Hematopoietic multipotent progenitor cell treated with erythropoietin and hydrocortisone succinate and interleukin-3 and kit ligand, for 17 days (in vitro differentiated cells): ENCODE measurements at places on chromosomes 1 and 21.

DNA sequence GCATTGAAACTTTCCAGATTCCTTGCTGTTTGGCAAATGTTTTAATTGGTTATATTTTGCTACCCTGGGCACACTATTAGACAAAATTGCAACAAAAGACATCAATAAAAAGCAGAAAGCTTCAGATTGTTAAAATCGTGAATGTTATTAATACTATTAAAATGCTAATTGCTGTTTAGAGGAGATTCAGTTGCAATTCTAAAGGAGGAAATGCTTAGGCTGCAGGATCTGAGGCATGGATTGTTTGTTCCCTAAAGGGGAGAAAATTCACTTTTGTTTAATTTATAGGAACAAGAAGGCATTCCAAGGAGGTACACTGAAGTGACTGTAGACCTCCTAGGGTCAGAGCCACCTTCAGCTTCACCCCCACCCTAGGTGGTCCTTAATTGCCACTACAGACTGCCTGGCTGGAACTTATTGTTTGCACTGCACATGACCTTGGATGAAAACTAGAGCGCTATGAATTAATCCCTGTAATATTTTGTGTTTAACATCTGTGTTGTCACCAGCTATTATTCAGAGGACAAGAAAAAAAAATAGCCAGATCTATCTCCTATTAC, 1266.9 kb upstream of the ADGRL2 start:
- no peak for DNase-seq

GRCh38 chr1:151547119-151547899, 7.2 kb downstream of the TUFT1 start:
- DNase-seq = peak; percentile 7

GRCh38 chr1:210695026-210695425, 366.3 kb downstream of the HHAT start:
- DNase-seq = no peak

GRCh38 chr1:245179706-245180105, 24.9 kb downstream of the KIF26B start:
- no peak for DNase-seq

DNA sequence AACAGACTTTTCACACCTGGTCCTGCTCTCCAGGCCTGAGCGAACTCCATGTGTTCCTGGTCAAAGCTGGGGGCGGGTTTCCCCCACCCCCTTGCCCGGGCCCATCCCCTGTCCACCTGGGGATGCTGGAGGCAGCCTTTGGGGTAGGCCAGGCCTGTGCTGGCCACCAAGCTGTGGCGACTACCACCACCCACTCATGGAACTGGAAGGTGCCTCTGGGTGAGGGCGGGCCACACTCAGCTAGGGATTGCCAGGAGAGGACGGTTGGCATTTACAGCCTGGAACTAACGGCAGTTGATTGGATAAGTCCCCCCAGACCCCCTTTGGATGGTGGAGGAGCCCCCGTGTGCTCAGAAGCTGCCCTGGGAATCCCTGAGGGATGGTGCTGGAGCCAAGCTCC, 7.9 kb downstream of the S100B start:
- DNase-seq = no peak

DNA sequence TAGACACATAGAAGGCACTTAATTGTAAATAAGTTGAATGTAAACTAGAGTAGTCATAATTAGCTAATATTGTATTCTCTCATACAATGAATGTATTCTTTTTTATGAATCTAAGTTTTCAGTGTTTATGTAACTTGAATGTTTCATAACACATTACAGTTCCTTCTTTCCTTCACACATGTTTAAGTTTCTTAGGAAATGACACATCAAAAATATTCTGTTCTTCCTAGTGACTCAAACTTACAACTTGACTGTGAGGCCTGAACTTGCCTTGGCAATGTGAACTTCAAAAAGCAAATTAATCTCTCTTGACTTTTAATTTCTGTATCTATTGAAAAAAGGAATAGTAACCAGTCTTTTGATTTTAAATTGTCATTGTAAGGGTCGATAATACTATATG, 700.1 kb downstream of the KCNT2 start:
- no peak for DNase-seq

- DNase-seq = no peak
Observed at GRCh38 chr1:93828367-93828755, 50.6 kb downstream of the DNTTIP2 start.

DNA sequence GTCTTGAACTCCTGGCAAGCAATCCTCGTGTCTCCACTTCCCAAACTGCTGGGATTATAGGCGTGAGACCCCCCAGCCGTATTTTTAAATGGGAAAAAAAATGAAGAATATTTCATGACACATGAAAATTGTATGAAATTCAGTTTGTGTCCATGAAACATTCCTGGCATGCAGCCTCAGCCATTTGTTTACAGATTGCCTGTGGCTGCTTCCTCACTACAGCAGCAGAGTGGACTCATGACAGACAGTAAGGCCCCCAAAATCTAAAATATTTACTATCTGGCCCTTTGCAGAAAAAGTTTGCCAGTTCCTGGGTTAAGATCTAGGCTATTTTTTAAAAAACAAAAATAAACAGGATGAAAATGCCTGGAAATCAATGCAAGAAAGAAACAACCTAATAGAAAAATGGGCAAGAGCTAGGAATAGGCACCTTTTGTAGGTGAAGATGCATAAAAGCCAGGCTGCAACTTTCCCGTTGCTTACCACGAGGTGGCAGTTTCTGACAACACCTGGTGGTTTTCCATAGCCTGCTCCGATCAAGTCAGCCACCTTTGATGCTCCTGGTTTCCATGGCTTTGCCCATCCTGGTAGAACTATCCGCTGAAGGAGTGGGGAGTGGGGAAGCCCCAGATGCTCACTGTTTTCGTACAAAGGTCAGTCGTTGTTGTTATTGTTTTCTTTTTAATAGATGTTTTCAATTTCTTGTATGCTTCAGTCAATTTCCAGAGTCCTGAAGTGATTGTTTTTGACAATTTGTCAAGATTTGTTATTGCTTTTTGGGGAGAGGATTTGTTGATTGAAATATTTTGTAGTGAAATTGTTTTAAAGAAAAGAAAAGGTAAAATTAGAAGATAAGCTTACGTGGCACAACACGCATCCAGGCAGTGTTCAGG, 24.3 kb downstream of the UBE2Q1 start:
- peak; percentile 37 for DNase-seq

- no peak for DNase-seq
Observed at GRCh38 chr1:82565146-82565545, 764.4 kb downstream of the ADGRL2 start.

DNA sequence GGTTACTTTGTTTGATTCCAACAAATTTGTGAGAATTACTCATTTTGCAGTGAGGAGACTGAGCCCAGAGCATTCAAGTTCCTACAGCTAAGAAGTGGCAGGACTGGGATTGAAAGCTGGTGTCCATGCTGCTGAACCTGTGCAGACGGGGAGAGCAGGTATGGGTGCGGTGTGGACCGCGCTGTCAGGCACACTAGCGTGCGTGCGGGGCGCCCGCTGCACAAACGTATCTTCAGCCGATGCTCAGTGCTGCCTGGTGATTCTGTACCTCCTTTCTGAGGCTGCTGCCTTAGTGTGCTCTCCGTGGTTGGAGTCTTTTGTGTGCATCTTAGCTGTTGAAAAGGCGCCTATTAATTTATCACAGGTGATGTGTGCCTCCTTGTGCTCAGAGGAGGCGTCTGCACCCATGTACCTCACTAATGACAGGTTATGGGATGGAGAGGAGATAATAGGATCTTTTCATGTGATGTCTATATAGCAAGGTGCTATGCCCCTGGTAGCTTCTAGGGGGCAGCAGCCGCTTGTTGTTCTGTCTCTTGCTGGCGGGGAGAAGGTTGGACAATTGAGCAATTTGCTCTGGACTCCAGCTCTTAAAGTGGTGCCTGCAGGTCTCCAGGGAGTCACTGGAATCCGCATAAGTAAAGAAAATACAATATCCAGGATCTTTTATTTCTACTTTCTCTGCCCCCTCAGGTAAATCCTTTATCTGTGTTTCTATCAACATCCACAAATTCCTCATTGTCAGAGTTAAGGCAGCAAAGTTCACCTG, 32.5 kb downstream of the PEX14 start:
- peak; percentile 16 for DNase-seq

DNA sequence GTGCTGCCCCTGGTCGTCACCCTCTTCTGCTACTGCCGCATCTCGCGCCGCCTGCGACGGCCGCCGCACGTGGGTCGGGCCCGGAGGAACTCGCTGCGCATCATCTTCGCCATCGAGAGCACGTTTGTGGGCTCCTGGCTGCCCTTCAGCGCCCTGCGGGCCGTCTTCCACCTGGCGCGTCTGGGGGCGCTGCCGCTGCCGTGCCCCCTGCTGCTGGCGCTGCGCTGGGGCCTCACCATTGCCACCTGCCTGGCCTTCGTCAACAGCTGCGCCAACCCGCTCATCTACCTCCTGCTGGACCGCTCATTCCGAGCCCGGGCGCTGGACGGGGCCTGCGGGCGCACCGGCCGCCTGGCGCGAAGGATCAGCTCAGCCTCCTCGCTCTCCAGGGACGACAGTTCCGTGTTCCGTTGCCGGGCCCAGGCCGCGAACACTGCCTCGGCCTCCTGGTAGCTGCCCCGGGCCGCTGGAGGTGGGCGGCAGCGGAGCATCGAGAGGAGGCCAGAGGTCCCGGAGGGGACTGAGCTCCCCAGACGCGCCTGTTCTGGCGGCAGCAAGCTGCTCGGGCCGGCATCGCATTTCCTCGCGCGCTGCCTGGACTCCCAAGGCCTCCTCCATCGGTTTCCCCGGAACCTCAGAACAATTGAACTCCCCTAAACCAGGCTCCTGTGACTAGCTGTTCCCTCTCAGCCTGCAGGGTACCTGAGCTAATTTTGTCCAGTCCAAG, 1.1 kb downstream of the GPR25 start:
- no peak for DNase-seq

DNA sequence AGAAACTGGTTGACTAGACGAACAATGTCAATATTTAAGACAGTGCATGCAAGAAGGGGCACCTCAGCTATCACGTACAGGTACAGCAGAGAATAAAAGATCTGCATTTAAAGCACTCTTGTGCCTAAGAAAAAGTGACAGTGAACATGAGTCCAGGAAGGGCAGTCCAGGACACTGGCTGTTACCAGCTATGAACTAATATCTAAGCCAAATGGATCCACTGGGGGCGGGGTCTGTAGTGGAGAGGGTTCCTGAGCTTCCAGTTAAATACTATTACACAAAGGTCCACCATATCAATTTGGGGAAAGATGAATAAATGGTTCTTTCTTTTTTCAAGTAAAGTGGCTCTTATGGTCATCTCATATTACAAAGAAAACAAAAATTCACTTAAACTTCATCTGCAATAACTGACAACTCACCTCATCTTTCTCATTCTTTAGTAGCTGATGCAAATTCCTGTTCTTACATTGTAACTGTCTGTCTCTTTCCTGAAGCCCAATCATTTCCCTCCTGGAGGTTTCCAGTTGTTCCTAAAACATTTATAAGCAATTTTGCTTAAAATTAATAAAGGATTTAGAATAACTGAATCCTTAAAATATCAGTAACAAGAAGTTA, 24.5 kb downstream of the SSX2IP start:
- DNase-seq = no peak

DNA sequence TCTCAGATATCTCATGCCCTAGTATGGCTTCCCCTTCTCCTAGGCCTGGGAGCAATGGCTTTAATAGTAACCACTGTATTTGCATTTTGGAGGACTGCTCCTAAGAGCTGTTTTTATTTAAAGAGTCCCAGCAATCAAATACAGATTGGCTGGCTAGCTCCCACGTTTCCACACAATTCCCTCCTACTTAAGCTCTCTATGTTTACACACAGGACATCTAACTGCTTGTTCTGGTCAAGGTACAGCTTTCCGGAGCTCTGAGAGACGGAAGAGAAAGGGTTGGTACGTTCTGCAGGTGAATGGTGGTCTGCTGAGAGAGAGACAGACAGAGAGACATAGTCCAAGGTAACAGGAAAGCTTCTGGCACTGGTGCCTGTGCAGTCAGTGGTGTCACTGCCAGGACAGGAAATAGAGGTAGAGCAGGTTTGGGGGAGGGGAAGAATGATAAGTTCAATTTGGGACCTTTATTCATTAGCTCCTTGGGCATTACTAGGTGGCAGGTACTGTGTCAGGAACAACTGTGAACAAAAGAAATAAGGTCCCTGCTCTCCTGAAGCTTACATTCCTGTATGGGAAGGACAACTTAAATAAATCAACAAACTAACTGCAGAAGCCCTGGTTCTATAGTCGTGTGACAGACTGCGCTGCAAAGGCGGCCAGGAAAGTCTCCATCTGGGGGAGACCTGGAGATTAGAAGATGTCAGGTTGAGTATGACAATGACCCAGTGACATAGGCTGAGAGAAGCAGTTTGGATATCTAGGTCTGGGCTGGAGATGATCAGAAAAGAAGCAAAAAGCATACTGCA, 1.2 kb upstream of the SLC25A33 start:
- DNase-seq = no peak

DNA sequence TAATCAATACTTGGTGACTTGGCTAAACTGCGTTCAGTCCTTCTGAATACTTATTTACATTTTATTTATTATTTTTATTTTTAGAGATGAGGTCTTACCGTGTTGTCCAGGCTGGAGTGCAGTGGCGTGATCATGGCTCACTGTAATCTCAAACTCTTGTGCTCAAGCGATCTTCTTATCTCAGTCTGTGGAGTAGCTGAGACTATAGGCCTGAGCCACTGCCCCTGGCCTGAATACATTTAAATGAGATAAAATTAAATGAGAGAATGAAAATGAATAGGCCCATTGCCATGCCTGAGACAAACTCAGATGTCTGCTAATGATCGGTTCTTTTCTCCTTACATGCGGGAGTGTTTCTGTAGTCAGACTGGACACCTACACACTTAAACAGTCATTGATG, 86.0 kb downstream of the GALNT2 start:
- no peak for DNase-seq

DNA sequence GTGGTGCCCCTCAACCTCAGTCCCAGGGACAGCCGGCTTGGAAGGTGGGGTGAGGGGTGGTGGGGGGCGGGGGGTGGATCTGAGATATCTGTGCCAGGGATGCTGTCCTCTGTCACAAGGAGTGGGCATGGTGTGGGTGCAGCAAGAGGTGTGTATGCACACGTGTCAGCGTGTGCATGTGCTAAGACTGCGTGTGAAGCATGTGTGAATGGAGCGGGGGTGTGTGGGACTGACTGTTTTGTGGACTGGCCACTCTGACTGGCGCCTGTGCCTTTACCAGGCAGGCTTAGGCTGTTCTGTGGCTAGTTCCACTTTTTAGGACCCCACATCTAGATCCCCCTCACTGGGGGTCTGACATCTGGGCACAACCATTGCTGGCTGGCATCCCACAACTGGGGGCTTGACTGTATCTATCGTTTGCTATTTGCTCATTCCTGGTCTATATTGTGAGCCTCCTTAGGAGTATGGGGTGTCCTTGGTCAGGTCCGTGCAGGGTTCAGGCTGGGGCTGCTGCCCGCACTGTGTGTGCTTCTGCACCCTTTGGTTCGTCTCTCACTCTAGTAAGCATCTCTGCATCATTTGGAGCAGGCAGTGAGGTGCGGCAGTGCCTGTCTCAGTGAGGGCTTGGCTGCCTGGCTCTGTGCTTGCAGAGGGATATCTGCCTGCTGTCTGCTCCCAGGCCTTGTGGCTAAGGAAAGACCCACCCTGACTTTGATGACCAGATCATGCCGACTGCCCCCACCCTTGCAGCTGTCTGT, 1.9 kb downstream of the AMPD2 start:
- no peak for DNase-seq

- DNase-seq = no peak
Observed at GRCh38 chr1:112678605-112679004, 4.1 kb downstream of the MOV10 start.
